ENCODE measurements at places on chromosomes 16 and 17. TPM values are rescaled to one million over a fixed set of nuclear protein-coding genes. Genes with fewer than 3 reads are reported as not detected.

The ZNF821 gene
- 18.2 TPM for total RNA-seq

DNA sequence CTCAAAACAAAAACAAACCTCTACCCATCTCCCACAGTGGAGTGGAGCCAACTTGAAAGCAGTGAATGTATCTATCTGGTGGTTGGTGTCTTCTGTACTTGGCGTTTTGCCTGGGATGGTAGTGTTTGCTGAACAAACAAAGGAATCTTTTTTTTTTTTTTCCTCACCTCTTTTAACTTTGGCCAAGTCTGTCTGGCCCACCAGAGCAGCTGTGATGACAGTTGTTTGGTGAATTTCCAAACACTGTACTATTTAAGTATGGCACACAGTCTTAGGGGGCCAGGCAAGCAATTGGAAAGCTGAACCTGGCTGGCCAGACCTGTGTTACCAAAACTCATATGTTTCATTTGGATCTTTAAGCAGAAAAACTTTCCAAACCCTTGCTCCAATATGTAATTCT, 101.8 kb upstream of the CDH13 start:
- H3K27me3 ChIP-seq: no peaks in the 10 kb centered on the region
- no peak for DNase-seq
- no peaks in the 10 kb centered on the region for H3K4me1 ChIP-seq
- H3K4me3 ChIP-seq: no peak overlapping the region

GRCh38 chr16:3767333-3767986, 50.1 kb upstream of the TRAP1 start:
- no peaks in the 10 kb centered on the region for H3K4me1 ChIP-seq
- H3K27me3 ChIP-seq: no peaks in the 10 kb centered on the region
- no peak for DNase-seq

The NGFR gene
- 0.91 TPM for total RNA-seq

The KRTAP4-3 gene
- not detected for total RNA-seq

DNA sequence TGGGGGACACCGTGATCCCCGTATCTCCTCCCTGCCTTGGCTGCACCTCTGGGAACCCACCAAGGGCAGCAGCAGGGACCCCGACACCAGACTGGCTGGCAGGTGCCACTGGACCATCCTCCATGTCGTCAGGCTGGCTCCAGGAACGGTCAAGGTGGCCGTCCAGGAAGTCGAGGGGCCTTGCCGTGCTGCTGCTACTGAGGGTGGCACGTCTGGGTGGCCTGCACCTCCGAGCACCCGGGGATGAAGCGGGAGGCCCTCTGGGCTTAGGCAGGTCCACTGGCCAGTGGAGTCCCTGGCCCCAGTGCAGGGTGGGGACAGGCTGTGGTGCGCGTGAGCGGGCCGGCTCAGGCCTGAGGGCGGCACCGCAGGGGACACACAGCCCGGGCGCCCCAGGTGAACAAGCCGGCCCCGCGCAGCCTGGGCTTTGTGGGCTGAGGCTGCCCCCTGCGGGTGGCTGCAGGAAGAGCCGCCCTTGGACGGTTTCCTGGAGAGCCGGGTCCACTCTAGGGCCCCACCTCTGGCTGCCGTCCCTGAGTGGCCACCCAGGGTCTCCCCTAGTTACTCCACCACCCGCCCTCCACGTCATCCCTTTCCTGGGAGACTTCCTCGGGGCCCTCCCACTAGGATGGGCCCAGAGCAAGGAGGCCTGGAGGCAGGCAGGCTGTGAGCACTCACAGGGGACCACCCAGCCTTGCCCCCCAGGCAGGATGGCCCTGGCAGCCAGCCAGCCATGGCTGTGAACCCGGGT, 42.8 kb upstream of the ZC3H18 start:
- no peaks in the 10 kb centered on the region for H3K27me3 ChIP-seq
- H3K27ac ChIP-seq: no peak overlapping the region
- H3K4me3 ChIP-seq: no peak overlapping the region
- peak; percentile 78 for DNase-seq

The TBC1D3H gene
- total RNA-seq: not detected

- H3K27me3 ChIP-seq: peaks cover 3% of the 10 kb centered on the region
- H3K27ac ChIP-seq: no peak overlapping the region
- no peak for DNase-seq
- H3K4me1 ChIP-seq: no peaks in the 10 kb centered on the region
Observed at GRCh38 chr17:80498242-80498919, 22.0 kb upstream of the NPTX1 start.

DNA sequence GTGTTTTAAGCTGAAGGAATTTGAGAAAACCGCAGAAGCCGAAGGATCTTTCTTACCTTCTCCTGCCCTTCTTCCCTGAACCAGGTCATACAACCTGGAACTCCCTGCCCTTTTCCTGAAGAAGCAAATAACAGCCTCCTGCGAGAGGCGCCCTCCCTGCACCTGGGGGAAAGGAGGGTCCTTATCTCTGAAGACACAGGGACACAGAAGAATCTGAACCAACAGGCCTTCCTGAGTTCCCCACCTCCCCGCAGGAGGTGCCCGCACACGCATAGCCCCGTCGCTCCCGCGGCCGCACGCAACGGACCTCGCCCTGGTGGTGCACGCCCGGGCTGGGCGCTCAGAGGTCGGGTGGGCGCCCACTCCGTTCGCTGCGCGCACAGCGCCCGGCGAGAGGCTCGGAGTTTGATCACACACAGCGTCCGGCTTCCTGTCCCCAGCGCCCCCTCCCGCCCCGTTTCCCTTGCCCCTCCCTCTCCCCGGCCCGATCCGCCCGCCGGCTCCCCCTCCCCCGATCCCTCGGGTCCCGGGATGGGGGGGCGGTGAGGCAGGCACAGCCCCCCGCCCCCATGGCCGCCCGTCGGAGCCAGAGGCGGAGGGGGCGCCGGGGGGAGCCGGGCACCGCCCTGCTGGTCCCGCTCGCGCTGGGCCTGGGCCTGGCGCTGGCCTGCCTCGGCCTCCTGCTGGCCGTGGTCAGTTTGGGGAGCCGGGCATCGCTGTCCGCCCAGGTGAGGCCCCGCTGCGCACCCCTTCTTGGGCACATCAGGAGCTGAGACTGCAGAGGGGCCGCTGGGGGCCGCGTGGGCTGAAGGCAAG, at the start of gene TNFSF12:
TSS of gene TNFSF12 (plus strand) at position 474 of the 816 bp plus-strand sequence. CDS start at position 570, 96 bp downstream.
- no peaks in the 10 kb centered on the region for H3K27me3 ChIP-seq
- DNase-seq: peak; percentile 53
- peaks cover 50% of the 10 kb centered on the region for H3K4me1 ChIP-seq
- peak within 1 kb of the TSS; percentile 77 for H3K27ac ChIP-seq
- H3K4me3 ChIP-seq: peak within 1 kb of the TSS; percentile 64

GRCh38 chr17:54435966-54436365, 464.7 kb upstream of the TOM1L1 start:
- H3K36me3 ChIP-seq: no peaks in the 10 kb centered on the region
- H3K4me1 ChIP-seq: no peaks in the 10 kb centered on the region
- H3K27ac ChIP-seq: no peak overlapping the region
- no peak for DNase-seq
- H3K4me3 ChIP-seq: no peak overlapping the region
- H3K27me3 ChIP-seq: no peaks in the 10 kb centered on the region

DNA sequence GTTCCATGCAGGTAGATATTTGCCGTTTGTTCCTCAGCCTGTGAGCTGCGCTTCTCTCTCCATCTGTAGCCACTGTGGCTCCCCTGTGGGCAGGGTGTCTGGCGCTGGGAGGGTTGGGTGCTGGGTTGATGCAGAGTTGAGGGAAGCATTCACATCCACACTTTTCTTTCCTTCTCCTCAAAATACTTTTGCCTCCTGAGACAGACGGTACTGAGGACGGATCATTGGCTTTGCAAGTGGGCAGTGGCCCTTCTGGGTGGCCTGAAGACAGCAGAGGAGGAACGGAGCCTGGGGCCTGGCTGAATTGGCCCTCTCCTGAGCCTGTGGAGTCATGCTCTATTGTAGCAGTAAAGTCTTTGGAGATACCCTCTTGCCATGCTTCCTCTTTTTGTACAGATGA, 43.0 kb downstream of the NKD1 start:
- H3K36me3 ChIP-seq: no peaks in the 10 kb centered on the region
- H3K4me1 ChIP-seq: peaks cover 22% of the 10 kb centered on the region
- H3K27ac ChIP-seq: no peak overlapping the region
- H3K27me3 ChIP-seq: no peaks in the 10 kb centered on the region

- H3K4me3 ChIP-seq: no peak overlapping the region
- peaks cover 37% of the 10 kb centered on the region for H3K36me3 ChIP-seq
- no peak overlapping the region for H3K27ac ChIP-seq
- no peaks in the 10 kb centered on the region for H3K27me3 ChIP-seq
Observed at GRCh38 chr16:9115277-9115676, 23.8 kb downstream of the HAPSTR1 start.

- no peak overlapping the region for H3K27ac ChIP-seq
- H3K4me3 ChIP-seq: no peak overlapping the region
- H3K4me1 ChIP-seq: peaks cover 12% of the 10 kb centered on the region
Observed at GRCh38 chr17:15262291-15263205, 2.6 kb downstream of the PMP22 start.

GRCh38 chr17:31003225-31003866, 32.5 kb downstream of the RNF135 start:
- peaks cover 18% of the 10 kb centered on the region for H3K36me3 ChIP-seq
- H3K4me1 ChIP-seq: peaks cover 4% of the 10 kb centered on the region
